Naive thymus-derived CD8-positive, alpha-beta T cell (primary cell): ENCODE measurements at places on chromosomes 2 and 18. TPM values are rescaled to one million over a fixed set of nuclear protein-coding genes. Genes with fewer than 3 reads are reported as not detected.

DNA sequence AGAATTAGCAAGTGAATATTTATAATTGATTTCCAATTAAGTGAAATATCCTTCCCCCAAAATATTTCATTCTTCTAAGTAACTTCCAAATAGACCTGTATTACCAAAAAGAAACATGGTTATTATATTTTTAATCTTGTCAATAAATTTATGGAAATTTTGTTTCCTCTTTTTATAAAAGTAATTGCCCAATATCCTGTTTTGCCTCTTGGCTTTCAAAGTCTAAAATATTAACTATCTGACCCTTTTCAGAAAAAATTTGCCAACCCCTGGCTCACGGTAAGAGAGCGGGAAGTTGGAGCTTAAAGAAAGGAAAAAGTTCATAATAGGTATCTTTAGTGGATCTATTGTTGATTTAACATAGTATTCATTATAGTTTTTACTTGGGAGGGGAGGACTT is 20.4 kb upstream of the SANBR start:
- DNase-seq = no peak

OSR1 gene
- not detected for total RNA-seq

ARHGEF33 gene
- total RNA-seq = 1.0 TPM

ACADL gene
- not detected for total RNA-seq
